Immature natural killer cell (primary cell): ENCODE measurements at places on chromosomes 11 and 22.

DNA sequence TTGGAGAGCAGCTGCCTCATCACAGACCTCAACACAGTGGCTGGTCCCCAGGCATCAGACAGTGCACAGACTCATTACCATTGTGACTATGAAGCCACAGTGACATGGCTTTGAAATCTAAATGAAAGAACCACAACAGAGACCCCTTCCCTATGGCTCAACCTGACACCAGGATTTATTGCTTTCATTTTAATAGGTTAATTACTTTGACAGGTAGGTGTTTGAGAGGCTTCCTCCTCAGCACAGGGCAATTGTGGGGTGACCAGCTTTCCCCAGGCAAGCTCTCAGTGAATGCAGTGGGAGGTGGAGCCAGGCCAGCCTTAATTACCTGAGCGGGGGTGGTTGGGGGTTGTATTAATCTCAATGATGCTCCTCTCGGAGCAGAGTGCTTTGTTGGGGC, 102.3 kb downstream of the CHST1 start:
- no peak for DNase-seq

GRCh38 chr22:42697542-42698013, 23.1 kb downstream of the A4GALT start:
- DNase-seq, result no peak

DNA sequence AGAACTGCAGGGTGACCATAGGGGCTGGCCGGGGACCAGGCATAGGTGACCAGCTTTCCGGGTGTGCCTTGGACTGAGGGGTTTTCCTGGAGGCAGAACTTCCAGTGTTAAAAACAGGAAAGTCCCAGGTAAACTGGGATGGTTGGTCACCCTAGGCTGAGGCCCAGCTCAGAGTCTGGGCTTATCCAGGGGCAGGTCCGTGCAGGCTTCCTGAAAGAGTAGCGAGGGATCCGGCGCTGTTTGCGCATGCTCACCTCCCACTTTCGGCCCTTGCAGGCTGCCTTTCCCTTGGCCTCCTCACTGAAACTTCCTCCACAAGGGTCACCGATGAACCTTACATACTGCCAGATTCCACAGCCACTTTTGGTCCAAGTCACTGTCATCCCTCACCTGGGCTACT, 119.8 kb upstream of the PLET1 start:
- DNase-seq, result no peak

GRCh38 chr11:72786305-72787215, 7.3 kb downstream of the STARD10 start:
- DNase-seq, result no peak

DNA sequence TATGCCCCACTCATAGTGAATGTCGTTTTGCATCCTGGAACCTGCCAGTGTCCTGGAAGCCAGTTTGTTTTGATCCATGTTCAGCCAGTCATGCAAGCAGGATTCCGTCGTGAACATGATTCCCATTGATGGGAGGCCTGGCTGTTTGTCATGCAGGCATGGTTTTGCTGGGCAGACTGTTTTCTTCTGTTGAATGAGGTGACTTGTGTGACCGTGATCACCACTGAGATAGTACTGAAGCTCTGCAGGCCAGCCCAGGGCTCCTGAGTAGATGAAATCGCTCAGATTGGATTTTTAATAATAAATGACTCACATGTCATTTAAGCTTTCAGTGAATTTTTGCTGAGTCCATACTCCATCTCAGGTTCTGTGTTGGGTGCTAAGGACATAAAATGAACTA, 117.8 kb downstream of the PDE2A start:
- DNase-seq, result no peak

DNA sequence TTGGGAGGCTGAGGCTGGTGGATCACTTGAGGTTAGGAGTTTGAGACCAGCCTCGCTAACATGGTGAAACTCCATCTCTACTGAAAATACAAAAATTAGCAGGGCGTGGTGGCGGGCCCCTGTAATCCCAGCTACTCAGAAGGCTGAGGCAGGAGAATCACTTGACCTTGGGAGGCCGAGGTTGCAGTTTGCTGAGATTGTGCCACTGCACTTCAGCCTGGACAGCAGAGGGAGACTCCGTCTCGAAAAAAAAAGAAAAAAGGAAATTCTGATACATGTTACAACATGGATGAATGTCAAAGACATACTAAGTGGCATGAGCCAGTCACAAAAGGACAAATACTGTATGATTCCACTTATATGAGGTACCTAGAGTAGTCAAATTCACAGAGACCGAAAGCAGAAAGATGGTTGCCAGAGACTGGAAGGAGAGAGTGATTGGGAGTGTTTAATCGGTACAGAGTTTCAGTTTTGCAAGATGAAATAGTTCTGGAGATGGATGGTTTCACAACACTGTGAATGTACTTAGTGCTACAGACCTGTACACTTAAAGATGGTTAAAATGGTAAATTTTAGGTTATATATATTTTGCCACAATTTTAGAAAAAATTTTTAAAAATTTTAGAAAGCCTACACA, 92.3 kb downstream of the BLID start:
- no peak for DNase-seq

DNA sequence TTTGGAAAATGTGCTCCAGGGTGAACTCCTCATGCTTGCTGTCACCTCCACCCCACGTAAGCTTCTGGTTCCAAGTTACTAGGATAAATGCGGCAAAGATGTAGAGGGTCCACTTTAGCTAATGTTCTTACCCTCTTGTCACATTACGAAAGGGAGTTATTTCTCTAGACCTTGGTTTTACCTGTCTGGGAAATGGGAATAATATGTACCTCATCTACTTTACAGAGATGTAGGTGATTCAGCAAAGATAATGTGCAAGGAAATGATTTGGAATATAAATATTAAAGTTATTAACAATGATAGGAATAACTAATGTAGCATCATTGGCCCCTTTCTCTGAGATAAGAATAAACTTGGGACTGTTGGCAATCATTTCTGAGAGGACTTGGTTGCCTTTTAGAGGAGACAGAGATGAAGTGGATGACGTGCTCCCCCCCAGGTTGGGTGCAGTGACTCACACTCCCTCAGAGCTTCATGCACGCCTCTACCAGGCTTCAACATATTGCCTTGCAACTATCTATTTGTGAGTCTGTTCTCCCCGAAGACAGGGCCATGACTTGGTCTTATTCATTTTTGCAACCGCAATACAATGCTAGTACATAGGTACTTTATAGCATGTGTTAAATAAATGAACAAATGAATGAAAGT, 97.1 kb downstream of the ME3 start:
- no peak for DNase-seq

DNA sequence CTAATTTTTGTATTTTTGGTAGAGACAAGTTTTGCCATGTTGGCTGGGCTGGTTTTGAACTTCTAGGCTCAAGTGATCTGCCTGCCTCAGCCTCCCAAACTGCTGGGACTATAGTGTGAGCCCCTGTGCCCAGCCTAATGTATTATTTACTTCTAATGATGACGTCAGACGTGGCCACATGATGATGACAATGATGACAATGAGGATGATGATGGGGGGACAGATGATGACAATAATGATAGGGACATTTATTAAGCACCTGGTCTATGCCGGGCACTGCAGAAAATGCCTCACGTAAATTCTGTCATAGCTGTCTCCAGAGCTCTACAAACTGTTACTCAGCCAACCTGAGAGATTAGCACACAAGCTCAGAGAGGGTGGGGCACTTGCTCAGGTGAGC, 169.3 kb downstream of the SHANK2 start:
- no peak for DNase-seq

DNA sequence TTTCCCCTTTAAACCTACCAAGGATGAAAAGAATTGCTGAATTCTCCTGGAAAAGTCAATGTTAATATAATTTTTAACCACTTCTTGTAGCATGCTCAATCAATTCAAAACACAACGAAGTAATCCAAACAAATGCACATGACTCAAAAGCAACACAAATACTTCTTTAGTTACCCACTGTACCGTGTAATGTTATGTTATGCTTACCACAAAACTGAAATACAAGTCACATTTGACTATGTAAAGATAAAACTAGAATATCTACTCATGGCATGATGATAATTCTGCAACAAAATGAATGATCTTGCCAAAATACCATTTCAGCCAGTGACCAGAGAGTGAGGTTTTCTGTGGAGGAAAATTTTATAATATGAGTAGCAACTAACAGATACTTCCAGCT, 587.0 kb downstream of the DLG2 start:
- no peak for DNase-seq

DNA sequence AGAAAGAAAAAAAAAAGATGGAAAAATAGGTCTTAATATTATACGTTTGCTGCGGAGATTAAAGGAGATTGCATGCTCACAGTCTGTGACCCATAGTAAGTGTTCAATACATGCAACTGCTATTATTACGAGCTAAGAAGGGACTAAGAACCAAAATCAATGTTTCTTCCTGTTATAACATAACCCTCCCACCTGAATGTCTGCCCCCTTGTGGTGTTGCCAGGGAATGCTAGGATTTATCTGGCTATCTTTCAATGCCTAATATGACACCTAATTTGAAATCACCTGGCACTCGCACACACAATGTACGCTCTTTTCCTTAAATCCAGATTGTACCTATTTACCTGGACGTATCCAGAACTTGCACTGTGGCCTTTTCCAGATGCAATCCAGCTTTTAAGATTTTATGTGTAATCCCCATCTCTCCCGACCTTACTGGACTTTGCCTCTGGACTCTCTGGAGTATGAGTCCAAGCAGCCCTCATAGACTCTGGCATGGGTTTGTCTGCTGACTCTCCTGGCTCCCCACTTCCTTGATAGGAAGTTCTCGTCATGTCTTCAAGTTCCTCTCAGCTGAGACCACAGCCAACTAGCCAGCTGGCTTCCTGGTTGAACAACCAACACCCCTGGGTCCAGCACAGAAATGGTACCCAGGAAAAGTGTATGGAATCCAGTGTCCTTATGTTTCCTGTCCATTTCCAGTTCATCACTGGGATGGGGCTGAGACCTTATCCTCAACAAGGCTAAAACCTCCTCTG, 151.5 kb downstream of the CCDC34 start:
- no peak for DNase-seq

- DNase-seq, result peak; percentile 71
Measured at GRCh38 chr11:72225411-72225951, 914 bp downstream of the INPPL1 start.

DNA sequence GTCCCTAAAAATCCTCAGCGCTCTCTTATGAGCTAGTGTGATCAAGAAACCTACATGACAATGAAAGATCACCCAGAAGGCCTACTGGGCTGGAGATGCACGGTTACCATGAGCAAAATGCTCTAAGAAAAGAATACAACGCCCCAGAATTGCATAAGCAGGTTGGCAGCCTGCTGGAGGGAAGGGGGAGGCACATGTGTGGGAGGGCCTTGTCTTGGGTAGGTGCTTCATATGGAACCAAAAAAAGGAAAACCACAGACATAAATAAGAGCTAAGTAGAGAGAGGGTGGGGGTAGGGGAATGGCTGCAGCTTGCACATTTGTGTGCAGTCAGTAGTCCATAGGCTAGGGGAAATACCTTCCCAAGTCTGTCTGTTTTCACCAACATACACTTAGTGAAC, 2.8 kb downstream of the SIAE start:
- DNase-seq, result no peak

- no peak for DNase-seq
Measured at GRCh38 chr11:72058416-72059034, 21.8 kb downstream of the NUMA1 start.

DNA sequence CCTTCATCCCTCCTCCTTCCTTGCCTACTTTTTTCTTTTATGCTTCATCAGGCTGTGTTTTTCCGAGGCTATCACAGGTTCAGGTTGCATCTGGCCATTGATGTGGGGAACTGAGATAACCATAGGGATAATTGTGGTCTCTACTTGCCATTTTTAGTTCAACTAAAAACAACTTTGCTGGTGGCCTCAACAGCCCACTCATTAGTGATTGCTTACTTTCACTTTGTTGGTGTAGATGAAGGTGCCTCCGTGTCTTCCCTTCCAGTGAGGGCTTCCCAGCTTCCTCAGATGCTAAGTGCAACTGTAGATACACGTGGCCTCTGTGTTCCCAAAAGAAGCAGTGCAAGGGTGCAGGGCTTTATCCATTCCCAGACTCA, 35.0 kb downstream of the KCNJ1 start:
- no peak for DNase-seq

- DNase-seq, result no peak
Measured at GRCh38 chr11:64605656-64606585, 14.9 kb downstream of the SLC22A12 start.

GRCh38 chr11:130043575-130043974, 26.1 kb upstream of the APLP2 start:
- no peak for DNase-seq

- DNase-seq, result no peak
Measured at GRCh38 chr22:36797374-36797773, 19.5 kb downstream of the PVALB start.

DNA sequence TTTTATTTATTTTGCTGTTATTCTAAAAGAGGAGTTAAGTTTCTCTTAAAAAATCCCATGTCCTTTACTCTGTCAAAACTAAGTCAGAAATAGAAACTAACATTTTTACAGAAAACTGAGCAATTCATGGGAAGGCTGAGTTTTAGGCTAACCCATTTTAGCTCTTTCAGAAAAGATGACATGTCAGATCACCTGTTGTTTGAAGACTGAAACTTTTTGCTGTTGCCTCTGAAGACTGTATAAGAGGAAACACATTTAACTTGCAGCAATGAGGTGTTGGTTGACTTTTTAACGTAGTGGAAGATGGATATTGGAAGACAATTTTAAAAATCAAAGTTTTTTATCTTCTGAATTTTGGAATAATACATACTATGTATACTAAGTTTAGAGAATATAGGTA, 115.4 kb downstream of the METTL15 start:
- DNase-seq, result no peak

- peak; percentile 69 for DNase-seq
Measured at GRCh38 chr11:33987975-33988580, 63.5 kb upstream of the CAPRIN1 start.

- DNase-seq, result no peak
Measured at GRCh38 chr22:27470169-27470772, 331.3 kb downstream of the MN1 start.

DNA sequence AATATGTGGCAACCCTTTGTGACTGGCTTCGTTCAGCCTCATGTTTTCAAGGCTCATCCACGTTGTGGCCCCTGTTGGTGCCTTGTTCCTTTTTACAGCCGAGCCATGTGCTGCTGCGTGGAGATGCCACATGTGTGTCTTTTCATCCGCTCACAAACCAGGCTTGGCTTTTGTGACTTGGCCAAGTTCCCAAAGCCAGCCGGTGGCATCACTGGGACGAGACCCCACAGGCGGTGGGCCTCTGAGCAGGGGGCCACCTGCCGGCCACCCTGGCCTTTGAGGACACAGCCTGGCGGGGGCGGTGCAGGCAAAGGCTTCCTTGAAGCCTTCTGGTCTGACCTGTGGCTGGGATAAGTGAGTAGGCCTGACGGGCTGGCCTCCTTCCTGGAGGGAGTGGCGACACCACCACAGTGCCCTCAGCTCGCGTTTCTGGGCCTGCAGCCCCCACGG, 10.5 kb downstream of the GRK2 start:
- DNase-seq, result peak; percentile 70
